Dermis microvascular lymphatic vessel endothelial cell (primary cell): ENCODE measurements at places on chromosomes 3 and 15. TPM values are rescaled to one million over a fixed set of nuclear protein-coding genes. Genes with fewer than 3 reads are reported as not detected.

DNA sequence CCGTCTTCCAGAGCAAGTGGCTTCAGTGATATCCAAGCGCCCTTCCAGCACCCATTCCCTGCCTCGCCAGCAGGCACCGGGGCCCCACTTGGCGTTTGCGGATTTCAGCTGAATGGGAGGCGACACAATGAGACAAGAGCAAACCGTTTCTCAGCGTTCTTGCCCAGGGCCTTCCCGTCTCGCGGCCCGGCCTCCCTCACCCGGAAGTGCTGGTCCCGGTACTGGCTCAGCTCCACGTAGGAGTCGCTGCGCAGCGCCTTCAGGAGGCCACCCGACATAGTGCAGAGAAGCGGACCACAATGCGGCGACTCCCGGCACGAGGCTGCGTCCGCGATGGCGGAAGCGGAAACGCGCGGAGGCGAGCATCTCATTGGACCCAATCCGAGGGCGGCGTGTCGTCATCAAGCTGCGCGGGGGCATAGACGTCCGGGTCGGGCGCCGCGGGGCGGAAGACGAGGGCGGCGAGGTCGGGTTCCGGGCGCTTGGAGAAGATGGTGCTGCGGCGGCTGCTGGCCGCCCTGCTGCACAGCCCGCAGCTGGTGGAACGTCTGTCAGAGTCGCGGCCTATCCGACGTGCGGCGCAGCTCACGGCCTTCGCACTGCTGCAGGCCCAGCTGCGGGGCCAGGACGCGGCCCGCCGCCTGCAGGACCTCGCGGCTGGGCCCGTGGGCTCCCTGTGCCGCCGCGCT lies at the start of gene NCBP2:
Gene NCBP2 (minus strand): TSS at position 303 of the 689 bp plus-strand sequence. CDS start 25 bp downstream, at position 278.
- DNase-seq = peak; percentile 94

DNA sequence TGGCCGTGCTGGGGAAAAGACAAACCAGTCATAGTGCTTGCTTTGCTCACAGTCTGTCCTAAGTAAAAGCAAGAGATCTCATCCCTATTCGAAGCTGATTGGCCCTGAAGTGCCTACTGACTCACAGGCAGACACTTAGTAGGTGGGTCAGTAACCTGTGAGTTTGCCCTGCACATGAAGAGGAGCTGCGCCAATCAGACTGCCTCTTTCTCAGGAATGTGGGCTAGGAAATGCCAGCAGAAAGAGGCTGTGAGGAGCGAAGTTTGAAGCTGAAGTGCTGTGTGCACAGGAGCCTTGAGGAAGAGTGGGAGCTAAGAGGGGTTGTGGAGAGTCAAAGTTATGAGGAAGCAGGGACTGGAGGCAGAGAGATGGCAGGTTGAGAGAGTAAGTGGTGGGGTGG lies 126.8 kb downstream of the IL20RB start:
- DNase-seq = no peak

GRCh38 chr15:61731099-61731498 lies 329.1 kb downstream of the VPS13C start:
- DNase-seq = no peak

DNA sequence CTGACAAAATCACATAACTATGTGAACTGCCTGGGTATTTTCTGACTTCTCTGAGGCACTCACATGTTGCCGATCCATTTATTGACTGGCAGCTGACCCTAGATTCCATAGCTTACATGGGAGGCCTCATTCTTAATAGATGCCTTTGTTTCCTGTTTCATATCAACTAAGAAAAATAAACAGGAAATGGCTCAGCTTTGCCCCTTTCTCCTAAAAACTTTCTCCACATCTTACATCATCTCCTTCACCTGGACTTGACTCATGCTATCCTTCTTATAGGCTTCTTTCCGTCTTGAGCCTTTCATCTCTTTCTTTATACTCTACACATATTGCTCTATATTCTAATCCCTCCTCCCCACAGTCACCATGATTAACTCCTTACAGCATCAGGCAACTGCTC lies 38.0 kb downstream of the TXNRD3 start:
- no peak for DNase-seq

DNA sequence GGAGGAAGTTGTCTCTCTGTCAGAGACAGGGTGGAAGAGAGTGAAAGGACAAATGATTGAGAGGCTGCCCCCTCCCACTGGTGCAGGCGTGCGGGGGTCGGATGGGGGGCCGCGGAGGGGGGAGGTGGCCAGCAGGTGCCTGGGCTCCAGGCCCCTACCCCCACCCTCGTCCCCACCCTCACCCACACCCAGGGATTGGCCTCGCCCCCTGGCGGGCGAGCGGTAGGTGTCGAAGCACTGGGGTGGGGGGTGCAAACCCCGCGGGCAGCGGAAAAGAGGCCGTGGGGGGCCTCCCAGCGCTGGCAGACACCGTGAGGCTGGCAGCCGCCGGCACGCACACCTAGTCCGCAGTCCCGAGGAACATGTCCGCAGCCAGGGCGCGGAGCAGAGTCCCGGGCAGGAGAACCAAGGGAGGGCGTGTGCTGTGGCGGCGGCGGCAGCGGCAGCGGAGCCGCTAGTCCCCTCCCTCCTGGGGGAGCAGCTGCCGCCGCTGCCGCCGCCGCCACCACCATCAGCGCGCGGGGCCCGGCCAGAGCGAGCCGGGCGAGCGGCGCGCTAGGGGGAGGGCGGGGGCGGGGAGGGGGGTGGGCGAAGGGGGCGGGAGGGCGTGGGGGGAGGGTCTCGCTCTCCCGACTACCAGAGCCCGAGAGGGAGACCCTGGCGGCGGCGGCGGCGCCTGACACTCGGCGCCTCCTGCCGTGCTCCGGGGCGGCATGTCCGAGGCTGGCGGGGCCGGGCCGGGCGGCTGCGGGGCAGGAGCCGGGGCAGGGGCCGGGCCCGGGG lies at the start of gene KAT2B:
Gene KAT2B (plus strand): TSS at position 682 of the 783 bp plus-strand sequence. CDS start 32 bp downstream, at position 714.
- peak; percentile 73 for DNase-seq

DNA sequence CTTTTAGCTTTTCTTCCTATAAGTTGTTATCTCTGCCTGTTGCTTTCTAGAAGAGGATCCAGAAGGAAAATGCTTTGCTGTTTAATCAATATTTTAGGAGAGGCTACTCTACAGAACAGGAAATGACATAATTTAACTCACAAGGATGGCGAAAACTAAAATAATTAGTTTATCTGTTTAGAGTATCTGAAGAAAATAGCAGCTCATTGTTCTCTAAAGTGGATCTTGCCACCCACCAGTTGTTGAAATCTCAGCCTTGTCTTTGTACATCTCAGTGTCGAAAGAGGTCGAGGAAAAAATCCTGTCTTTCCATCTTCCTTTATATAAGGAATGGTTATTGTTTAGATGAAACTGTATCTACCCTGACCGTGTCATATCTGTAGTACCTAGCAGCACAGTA lies 126.6 kb downstream of the ZNF609 start:
- DNase-seq = no peak

DNA sequence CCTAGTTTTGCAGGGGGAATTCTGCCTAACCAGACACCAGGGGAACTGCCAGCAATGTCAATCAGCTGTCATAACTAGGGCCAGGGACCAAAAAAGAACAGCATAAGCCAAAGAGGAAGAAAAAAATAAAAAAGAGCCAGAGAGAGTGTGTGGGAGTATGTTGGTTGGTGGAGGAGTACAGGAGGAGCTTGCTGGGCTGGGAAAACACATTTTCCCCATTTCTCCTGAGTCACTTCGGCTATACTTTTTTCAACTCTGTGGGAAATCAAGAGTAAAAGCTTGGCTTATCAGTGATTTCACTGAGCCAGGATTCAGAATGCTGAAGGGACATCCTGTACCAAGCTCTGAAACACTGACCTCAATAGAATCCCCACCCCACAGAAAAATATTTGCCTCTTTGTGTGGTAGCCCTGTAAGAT lies 144.7 kb upstream of the DPH6 start:
- DNase-seq = peak; percentile 72

GRCh38 chr3:58522759-58523425 lies 14.1 kb downstream of the ACOX2 start:
- DNase-seq = no peak

GRCh38 chr3:122183521-122183892 lies at the start of gene CASR:
Gene CASR (plus strand): TSS chr3:122183668. CDS start chr3:122254190, 70,522 bp downstream.
- DNase-seq = no peak

GRCh38 chr3:63764511-63764910 lies 54.6 kb upstream of the C3orf49 start:
- no peak for DNase-seq

GRCh38 chr15:57059026-57059660 lies 140.7 kb downstream of the TCF12 start:
- no peak for DNase-seq

- DNase-seq = no peak
Observed at GRCh38 chr3:58352626-58353025, 19.9 kb downstream of the PXK start.

DNA sequence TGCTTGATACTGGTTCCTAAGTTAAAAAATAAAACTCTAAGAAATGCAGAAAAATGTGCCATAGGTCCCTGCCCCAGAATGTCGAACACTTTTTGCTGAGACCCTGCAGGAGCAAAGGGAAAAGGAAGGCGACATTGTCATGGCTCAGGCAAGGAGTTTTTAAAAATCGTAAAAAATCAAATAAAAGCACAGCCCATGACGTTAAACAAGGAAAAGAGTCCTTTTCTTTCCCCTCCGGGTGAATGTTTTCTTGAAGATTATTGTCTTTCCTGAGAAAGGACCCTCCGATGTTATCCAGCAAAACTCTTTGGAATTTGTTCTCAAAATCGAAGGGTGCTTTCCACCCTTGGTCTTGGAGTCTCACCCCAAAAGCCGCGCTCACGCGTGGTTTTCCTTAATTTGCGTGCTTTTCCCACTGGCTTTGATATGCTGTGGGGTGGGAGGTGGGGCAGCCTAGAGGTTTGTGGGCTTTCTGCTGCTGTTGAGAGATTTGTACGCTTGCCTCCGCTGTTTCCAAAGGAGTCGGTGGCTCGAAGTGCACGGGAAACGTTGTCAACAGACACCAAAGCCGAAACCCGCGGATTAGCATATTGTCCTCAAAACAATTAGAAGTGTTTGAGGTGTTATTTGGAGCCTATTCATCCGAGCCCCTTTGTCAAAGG lies 2.9 kb downstream of the SOX14 start:
- no peak for DNase-seq

DNA sequence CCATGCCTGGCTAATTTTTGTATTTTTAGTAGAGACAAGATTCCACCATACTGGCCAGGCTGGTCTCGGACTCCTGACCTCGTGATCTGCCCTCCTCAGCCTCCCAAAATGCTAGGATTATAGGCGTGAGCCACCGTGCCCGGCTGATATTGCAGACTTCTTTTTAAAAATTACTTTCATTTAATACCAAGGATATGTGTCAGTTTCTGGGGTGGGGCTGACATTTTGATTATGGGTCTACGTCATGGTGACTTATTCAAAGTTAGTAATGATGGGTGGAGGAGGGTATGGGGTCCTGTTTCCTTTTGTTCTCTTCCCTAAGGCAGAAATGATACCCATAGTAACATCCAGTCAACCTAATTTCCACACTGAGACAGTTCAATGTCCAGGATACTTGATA lies 34.7 kb downstream of the GBE1 start:
- peak; percentile 68 for DNase-seq

- no peak for DNase-seq
Observed at GRCh38 chr3:195768414-195768813, 43.3 kb downstream of the MUC4 start.

DNA sequence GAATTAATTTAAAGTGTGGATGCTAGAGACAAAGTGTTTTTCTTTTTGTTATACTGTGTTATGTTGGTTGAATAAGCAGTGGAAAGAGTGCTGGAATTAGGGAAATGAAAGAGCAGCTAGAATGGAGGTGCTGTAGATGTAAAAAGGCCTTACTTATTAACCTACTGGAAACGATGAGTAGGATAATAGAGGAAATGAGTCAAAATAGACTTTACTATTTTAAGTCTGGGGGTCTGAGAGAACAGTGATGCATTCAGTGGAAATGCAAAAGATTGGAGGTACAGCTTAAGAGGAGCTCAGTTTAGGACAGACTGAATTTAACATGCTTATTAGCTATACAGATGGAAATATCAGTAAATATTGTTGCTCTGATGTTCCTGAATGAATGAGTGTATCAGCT lies 674.0 kb downstream of the OTOL1 start:
- DNase-seq = no peak

- DNase-seq = no peak
Observed at GRCh38 chr3:16257309-16257708, 7.4 kb downstream of the DPH3 start.

DNA sequence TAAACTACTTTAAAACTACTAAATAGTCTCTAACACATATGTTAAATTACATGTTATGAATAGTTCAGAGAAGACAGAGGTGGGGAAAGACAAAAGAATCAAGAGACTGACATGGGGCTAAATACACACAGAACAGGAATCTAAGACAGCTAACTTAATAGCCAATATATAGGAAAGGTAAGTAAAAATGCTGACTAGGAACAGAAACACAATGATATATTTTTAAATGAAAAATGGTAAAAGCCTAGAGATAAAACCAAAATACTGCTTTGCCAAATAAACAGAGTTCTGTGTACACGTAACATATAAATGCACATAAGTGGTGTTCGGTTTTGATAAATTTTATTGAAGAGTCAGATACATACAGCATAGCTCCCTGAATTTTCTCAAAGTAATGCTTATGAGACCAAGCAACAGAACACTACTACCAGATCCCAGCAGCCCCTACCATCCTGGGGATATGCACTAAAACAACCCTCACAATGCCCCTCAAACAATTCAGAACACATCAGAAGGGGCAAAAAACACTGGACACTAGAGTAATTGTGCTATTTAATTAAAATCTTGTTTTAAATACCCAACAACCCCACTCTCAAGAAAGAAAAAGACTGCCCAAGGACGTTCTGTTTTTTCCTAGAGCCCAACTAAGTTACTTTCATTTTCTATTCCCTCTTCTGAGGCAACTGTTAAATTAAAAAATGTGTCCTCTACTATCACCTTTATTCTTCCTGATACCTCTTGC lies 121.1 kb downstream of the ADAM10 start:
- DNase-seq = no peak

DNA sequence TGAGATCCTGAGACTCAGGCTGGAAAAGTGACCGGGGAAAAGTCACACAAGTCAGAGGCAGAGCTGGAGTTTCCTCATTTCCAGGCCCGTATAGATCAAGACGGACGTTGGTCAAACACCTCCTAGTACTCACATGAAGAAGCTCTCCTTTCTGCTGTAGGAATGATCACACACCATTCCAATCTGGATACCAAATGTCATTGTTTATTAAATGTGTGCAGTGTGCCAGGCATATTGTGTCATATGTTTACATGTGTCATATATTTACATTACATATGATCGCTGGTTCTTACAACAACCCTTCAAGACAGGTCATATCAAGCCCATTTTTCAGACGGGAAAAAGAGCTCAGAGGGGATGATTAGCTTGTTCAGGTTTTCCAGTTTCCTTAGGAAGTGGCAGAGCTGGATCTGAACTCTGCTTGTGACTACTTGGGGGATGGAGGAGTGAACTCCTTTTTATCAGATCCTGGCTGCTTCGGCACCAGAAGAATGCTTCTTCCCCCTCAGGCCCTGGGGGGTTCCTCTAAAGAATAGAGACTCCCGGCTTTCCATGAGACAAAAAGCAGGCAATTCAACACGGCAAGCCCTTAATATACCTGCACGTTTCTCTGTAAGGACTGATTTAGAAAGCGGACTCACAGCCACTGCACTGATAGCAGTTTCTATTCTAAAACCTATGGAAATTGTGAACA lies 41.9 kb downstream of the FAM43A start:
- DNase-seq = no peak

WWTR1 gene
- 94.6 and 213 TPM in 2 replicates for total RNA-seq

GOLGA8A gene
- 1.8 and 3.2 TPM in 2 replicates for total RNA-seq

CLDN11 gene
- 77.5 and 185 TPM in 2 replicates for total RNA-seq

TTBK2 gene
- total RNA-seq = 7.1 and 8.6 TPM in 2 replicates

RBPMS2 gene
- total RNA-seq = under 0.01 and 0.25 TPM in 2 replicates

VEPH1 gene
- 5.3 and 9.5 TPM in 2 replicates for total RNA-seq

FAM3D gene
- 0.13 and 0.26 TPM in 2 replicates for total RNA-seq

KLHL6 gene
- 0.89 and 2.1 TPM in 2 replicates for total RNA-seq

SAMMSON gene
- not detected in 2 replicates for total RNA-seq

TMIE gene
- total RNA-seq = under 0.01 TPM in 1 of 2 replicates, not detected in the other

KLHL40 gene
- total RNA-seq = not detected in 2 replicates

TUSC7 gene
- not detected in 2 replicates for total RNA-seq

TERB2 gene
- not detected in 2 replicates for total RNA-seq
